ENCODE measurements at places on chromosomes 4 and X. TPM values are rescaled to one million over a fixed set of nuclear protein-coding genes. Genes with fewer than 3 reads are reported as not detected.

GRCh38 chr4:155400893-155401292 lies 24.1 kb upstream of the MAP9 start:
- no peak for DNase-seq
- H3K36me3 ChIP-seq: no peaks in the 10 kb centered on the region
- no peak overlapping the region for H3K4me3 ChIP-seq
- peaks cover 4% of the 10 kb centered on the region for H3K27me3 ChIP-seq
- H3K4me1 ChIP-seq: no peaks in the 10 kb centered on the region

DNA sequence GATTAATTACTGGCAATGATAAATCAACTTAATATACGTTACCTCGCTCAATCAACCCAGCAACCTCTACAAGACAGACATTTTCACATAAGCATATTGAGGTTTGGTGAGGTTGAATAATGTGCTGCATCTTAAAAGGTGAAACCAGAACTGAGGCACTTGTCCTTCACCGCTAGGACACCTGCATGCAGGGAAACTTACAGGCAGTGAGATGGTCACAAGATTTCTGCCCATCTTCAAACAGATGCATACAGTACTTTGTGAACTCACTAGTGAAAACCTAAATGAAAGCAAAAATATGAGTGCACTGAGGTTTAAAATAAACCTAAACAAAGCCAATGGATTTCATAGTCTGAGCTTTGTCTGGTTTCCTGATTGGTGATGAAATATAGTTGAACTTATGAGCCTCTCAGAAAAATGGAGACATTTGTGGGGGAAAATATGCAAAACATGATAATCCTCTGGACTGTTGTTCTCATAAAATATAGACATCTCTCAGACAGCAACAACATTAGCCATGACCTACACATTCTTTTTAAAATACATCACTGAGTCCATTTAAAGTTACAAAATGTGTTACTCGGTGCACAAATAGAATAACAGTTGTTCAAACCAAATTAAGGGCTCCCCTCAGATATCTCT lies 20.9 kb upstream of the PRSS12 start:
- H3K4me1 ChIP-seq: no peaks in the 10 kb centered on the region
- H3K4me3 ChIP-seq: no peak overlapping the region
- H3K27ac ChIP-seq: no peak overlapping the region
- H3K27me3 ChIP-seq: no peaks in the 10 kb centered on the region
- no peaks in the 10 kb centered on the region for H3K36me3 ChIP-seq

GRCh38 chrX:43552156-43552555 lies 103.9 kb upstream of the MAOA start:
- H3K27me3 ChIP-seq: no peaks in the 10 kb centered on the region
- H3K36me3 ChIP-seq: no peaks in the 10 kb centered on the region
- no peak overlapping the region for H3K27ac ChIP-seq
- DNase-seq: no peak

The MPP1 gene
- total RNA-seq: 47.3 TPM

- H3K36me3 ChIP-seq: no peaks in the 10 kb centered on the region
- no peak overlapping the region for H3K4me3 ChIP-seq
- H3K27ac ChIP-seq: no peak overlapping the region
- H3K4me1 ChIP-seq: no peaks in the 10 kb centered on the region
Measured at GRCh38 chrX:2536141-2536540, 35.4 kb upstream of the DHRSX start.

DNA sequence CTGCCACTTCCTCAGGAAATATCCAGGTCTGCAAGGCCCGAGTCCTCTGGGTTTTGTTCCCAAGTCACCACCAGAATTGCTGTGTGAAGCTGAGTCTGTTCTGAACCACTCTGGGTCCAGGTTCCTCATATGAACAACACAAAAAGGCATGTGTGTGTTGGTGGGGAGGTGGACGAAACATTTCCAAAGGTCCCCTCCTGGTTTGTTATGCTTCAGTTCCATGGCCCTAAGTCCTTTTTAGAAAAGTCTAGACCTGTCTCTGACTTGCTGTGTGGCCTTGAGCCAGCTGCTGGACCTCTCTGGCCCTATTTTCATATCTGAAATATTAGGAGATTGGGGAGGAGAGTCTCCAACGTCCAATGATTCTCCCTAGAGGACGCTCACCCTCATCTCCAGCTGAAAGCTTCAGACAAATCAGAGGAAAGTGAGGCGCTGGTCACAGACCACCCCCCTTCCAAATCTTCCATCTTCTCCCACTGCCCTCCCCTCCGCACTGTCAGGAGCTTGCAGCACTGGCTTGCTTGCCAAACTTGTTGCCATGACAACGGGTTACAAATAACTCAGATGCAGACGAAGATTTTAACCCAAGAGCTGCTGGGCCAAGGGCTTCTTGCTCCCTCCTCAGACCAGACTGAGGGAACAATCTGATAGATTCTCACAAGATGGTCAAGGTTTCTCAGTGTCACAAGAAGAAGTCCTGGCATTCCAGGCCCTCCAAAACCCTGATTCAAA lies 64.5 kb downstream of the SMC1A start:
- H3K4me1 ChIP-seq: no peaks in the 10 kb centered on the region
- H3K36me3 ChIP-seq: no peaks in the 10 kb centered on the region
- H3K27ac ChIP-seq: no peak overlapping the region
- DNase-seq: peak; percentile 3
- H3K4me3 ChIP-seq: no peak overlapping the region

The AWAT2 gene
- total RNA-seq: not detected

DNA sequence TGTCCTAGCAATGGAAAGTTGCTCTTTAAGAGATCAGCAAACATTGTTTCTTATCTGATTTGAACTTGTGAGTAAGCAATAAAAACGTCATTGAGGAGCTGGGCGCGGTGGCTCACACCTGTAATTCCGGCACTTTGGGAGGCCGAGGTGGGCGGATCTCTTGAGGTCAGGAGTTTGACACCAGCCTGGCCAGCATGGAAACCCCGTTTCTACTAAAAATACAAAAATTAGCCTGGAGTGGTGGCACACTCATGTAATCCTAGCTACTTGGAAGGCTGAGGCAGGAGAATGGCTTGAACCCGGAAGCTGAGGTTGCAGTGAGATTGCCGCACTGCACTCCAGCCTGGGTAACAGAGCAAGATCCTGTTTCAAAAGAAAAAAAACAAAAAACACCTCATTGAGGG lies 11.2 kb upstream of the PLAC8 start:
- no peaks in the 10 kb centered on the region for H3K27me3 ChIP-seq
- no peak for DNase-seq
- H3K36me3 ChIP-seq: no peaks in the 10 kb centered on the region
- H3K4me1 ChIP-seq: no peaks in the 10 kb centered on the region
- H3K4me3 ChIP-seq: no peak overlapping the region

GRCh38 chr4:78809295-78809694 lies 33.1 kb downstream of the BMP2K start:
- H3K27ac ChIP-seq: no peak overlapping the region
- no peak overlapping the region for H3K4me3 ChIP-seq
- no peaks in the 10 kb centered on the region for H3K27me3 ChIP-seq
- no peak for DNase-seq
- no peaks in the 10 kb centered on the region for H3K4me1 ChIP-seq

DNA sequence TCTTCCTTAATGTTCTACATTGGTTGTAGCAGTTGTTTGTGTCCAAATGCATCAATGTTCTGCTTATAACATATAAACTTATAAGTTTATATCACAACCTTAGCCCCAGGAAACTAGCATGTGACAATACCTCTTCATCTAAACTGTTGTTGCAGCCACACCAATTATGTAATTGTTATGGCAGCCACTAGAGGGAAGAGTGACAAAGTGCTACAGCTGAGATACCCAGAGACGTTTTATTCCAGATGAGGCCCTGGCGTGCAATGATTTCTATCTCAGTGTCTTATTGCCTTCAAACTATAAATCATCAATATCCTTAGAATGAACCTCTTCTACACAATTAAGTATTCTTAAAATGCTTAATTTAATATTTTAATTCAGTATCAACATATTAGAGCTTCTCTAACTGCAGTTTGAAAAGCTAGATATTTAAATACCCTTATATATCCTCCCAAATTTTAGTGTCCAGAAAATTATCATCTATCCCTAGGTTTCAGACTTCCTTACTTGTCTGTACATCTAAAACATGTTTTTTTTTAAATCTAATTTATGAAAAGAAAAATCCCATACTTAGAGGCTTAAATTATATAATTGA lies 171.6 kb downstream of the PCDH10 start:
- H3K4me1 ChIP-seq: no peaks in the 10 kb centered on the region

The ELOVL6 gene
- total RNA-seq: 2.8 TPM

Data from thyroid gland (tissue), 4 donors.